ENCODE measurements at places on chromosomes 12 and 14.

DNA sequence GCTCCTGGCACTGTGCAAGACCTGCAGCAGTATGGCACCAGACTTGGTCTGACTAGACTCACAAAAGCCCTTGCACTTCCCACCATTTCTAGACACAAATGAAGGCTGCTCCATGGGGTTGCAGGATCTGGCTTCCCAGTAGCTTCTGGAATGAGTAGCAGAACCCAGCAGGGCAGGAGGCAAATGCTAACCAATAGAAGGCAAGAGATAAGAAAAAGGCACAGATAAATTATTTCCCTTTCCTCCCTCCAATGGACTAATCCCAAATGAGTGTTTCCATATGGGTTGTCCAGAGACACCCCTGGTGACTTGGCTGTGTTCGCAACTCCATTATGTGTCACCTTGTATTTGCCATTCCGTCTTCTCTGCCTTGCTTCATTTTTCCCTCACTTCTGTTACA, 49.7 kb downstream of the KIF21A start:
- DNase-seq, result no peak

DNA sequence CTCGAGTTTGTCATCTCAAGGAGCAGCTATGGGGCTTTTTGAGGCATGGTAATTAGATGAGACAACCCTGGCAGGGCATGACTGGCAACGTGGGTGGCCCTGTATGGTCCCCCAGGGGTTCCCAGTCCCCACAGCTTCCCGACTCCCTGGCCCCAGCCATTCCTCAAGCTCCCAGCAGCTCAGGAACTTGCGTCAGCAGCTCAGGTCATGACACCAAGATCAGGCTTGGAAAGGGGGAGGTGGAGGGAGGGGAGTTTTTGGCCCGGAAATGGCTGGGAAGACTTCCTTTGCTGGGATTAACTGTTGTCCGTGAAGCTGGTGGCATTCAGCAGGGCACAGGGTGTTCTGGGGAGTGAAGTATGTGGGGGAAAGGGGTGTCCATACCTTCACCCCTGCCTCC, 10.4 kb upstream of the NRIP2 start:
- DNase-seq, result peak; percentile 44

DNA sequence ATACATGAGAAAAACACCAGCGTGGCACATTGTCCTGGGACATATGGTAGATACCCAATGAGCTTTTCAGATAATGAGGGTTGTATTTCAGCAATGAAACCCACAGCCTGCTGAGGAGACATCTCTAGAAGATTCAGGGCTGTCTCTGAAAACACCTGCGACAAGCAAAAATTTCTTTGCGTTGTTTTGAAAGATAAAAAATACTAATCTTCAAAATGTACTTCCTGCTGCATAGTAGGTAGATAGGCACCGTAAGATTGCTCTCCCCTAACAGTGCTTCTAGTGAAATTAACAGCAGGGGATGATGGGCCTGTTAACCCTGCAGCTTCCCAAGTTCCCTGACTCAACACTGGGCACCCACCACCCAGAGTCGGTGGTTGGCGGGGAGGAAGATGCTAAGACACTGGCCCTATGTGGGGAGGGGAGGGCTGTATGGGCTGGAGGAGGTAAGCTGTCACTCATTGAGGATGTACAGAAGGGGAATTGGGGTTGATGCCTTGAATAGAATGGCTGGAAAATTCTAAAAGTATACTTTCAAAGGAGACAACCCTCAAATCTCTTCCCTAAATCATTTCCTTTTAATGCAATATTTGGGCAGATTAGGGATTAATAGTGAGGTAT, 20.0 kb downstream of the ZFP36L1 start:
- no peak for DNase-seq

GRCh38 chr12:67356380-67356774, 87.2 kb downstream of the CAND1 start:
- no peak for DNase-seq

DNA sequence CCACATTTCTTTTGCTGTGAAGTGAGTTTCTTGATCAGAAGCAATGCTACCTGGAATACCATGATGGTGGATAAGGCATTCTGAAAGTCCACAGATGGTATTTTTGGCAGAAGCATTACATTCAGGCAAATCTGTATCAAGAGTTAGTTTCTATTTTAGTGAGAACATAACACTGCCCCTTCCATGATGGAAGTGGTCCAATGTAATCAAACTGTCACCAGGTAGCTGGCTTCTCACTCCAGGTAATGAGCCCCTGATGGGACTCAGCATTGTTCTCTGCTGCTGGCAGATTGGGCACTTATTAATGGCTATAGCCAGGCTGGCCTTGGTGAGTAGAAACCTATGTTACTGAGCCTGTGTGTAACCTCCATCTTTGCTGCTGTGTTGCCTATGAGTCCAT, 80.7 kb downstream of the KCNA5 start:
- no peak for DNase-seq

- DNase-seq, result no peak
These were observed 157.6 kb upstream of the MDGA2 start for GRCh38 chr14:47833011-47833410.

DNA sequence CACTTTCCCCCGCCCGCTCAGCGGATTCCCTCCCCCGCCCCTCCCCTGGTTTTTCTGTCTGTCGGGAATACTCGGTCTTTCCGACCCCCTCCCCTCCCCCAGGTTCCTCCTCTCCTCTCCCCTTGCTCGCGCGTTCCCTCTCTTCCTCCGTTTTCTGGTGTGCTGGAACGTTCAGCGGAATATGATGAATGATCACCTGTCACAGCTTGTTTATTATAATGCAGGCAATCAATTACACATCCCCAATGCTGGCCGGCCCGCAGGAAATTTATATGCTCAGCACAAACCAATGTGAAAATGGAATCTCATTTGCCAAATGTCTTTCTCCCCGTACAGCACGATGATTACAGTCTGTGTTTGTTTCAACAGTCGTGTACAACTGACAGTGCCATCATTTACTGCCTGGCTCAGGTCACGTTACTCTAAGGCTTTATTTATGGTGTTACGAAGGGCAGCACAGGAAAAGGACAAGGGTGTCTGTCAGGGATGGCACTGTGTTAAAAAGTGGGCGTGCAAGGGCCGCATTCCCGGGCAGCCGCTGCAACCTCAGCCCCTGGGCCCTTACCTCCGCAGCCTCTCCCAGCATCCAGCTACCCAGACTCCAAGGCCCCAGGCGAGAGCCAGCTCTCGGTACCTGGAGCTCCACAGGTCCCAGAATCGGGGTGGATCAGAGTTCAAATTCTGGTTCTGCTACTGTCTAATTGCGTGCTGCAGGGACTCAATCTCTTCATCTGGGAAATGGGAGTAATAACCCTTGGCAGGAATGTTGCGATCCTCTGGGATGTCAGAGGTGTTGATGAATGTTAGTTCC, 24.7 kb upstream of the MAP1LC3B2 start:
- no peak for DNase-seq

GRCh38 chr12:42382013-42382696, 56.2 kb downstream of the PPHLN1 start:
- no peak for DNase-seq

GRCh38 chr12:115341442-115341841, 657.5 kb upstream of the TBX3 start:
- peak; percentile 97 for DNase-seq

- peak; percentile 66 for DNase-seq
These were observed 199.3 kb downstream of the ITPR2 start for GRCh38 chr12:26633591-26634210.

DNA sequence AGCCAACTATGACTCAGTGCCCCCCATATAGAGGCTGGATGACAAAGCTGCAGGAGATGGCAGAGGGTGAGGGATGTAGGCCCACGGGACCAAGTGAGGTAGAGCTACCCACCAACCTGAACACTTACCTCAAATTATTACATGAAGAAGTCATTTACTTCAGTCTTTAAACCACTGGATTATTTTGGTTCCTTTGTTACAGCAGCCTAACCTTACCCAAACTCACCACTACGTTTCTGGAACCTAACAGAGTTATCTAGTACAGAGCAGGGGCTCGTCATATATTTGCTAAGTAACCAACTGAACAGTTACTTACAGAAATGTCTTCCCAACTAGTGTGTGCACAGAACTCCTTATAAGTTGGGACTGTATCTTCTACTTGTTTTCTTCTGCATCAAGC, 85.2 kb upstream of the IGF1 start:
- no peak for DNase-seq

- DNase-seq, result no peak
These were observed 68.8 kb downstream of the RNFT2 start for GRCh38 chr12:116806845-116807440.

- DNase-seq, result no peak
These were observed 536.4 kb upstream of the SEL1L start for GRCh38 chr14:82070040-82070439.

DNA sequence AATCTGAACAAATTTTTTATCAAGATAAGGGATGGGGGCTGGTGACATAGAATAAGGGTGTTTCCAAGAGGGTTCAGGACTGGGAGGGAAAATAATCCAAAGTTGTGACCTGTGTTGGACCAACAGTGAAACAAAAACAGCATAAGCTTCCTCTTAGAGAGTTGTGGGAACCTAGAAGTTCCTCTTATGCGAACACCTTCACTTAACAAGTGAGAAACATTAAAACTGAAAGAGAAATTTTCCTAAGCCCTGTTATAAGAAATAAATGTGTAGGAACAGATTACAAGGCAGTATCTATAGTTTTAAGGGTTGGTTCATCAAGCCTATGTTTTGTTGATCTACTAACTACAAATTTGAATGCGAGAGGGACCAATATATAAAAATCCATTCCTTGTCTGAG, 58.4 kb downstream of the LLPH start:
- no peak for DNase-seq

DNA sequence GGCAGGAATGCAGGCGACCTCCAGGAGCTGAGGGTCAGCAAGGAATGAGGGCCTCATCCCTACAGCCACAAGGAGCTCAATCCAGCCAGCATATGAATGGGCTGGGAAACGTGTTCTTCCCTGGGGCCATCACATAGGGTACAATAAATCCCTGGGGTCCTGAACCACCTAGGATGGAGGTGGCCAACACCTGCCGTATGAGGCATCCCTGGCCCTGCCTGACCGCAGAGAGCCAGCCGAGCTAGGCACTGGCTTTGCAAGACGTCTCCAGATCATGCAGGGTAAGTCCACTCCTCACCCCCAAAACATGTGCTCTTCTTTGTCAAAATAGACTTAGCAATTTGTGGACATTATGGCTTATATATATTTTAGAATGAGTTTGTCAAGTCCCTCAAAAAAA, 303.7 kb upstream of the DIO3 start:
- no peak for DNase-seq

GRCh38 chr12:73514672-73515071, 1023.0 kb upstream of the ATXN7L3B start:
- DNase-seq, result no peak

DNA sequence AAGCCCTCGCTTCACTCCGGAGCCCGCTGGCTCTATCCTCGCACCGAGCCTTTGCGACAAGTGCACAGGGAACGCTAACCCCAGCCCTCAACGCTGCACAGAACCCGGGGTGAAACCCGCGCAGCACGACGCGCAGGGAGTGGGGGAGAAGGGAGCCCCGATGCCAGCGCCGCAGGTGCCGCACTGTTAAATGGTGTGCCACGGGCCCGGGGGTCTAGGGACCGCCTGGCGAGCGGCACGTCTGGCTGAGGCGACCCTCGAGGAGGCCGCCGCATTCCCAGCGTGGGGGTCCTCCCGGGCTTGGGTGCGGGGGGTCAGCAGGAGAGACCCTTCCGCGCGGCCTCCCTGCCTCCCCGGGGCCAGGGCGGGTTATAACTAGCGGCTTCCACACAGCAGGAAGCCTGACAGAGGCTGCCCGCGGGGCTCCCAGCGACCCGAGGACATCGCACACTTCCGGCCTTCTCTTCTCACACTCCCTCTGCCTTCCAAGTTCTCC, 23.8 kb upstream of the LRTM2 start:
- no peak for DNase-seq

DNA sequence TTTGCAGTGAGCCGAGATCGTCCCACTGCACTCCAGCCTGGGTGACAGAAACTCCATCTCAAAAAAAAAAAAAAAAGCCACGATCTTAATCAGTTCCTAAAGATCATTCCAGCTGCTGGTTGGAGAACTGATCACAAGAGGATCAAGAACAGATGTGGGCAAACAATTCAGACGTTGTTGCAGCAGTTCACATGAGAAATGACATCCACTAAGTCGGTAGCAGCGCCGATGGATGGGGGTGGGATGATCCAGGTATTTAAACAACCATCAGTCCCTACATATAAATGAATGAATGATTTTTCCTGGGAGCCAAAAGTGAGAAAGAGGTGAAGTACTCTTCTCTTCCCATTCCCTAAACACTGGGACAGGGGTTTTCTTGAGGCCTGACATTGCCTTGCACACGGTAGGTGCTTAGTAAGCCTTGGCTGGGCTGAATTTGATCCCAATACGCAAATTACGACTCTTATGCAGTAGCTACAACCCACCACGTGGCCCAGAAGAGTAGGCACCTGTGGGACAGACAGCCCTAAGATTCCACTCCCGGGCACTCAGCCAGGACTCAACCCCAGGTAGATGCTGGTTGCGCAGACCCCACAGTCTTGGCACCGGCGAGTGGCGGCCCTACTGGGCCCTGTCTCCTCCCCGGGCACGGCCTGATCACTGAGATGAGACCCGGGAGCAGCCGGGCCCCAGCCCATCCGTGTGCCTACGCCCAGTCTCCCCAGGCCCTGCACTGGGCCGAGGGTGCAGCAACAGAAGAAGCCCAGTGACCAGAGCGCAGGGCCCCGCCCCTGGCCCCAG, 565 bp downstream of the SPRYD3 start:
- DNase-seq, result no peak

- DNase-seq, result no peak
These were observed 38.9 kb downstream of the FOXN3 start for GRCh38 chr14:89378119-89378518.

- no peak for DNase-seq
These were observed 108.0 kb downstream of the LIN7A start for GRCh38 chr12:80829767-80830166.

DNA sequence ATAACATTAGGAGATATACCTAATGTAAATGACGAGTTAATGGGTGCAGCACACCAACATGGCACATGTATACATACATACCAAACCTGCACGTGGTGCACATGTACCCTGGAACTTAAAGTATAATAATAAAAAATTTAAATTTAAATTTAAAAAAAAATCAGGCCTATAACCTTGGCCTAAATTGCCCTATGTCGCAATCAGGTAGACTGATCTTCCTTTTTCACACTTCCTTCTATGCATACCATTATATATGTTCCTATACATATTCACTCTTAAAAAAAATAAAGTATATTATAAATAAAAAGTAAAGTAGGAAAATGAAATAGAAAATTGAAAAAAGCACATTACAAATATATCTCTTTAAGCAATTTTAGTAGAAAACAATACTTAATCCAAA, 117.7 kb upstream of the GARIN2 start:
- no peak for DNase-seq

DNA sequence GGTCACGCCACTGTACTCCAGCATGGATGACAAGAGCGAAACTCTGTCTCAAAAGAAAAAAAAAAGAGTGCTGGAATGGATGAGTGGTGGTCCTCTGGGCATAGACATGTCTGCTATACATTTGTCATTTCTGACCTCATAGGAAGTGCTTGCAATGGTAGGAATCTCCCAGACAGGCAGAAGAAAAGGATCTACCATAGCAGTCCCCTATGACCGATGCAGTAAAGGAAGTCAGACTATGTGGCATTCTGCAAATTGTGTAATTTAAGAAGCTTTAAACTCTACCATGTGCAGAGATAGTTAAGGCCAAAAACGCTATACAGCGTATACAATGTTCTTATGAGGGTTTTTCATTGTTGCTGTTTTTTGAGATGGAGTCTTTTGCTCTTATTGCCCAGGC, 24.7 kb upstream of the RAP1B start:
- no peak for DNase-seq
